Fibroblast of skin of abdomen (primary cell): ENCODE measurements at places on chromosomes 2 and 18.
A peak's percentile ranks its signal among the peaks of the same experiment; 100 is the strongest.

DNA sequence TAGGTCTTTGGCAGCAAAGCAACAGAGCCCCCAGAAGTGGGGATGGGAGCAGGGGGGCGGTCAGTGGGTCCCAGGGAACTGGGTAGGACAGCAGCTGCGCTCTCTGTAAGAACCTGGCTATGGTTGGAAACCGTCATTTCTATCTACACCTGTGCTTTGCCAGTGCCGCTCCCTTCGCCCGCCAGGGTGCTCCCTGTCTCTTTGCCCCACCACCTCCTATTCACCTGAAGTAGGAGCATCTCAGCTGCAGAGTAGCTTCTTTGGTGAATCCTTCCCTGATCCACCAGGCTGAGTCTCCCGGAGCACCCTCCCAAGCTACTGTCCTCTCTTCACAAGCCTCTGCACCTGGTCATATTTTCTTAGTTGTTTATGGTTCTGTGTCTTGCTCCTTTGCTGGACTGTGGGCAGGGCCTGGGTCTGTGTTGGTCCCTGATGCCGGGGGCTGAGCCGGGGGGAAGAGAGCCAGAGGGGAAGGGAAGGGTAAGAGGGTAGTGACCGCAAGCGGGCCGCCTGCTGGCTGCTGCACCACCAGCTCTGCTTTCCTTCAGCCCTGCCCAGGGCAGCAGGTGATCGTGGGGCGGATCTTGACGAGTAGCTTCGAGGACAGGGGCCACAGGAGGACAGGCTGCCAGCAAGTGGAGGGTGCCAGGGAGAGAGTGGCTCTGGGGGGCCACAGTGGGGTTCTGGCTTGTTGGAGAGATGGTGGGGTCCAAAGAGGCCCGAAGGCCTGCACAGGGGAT, 45.2 kb downstream of the INPP5D start:
- DNase-seq = no peak

DNA sequence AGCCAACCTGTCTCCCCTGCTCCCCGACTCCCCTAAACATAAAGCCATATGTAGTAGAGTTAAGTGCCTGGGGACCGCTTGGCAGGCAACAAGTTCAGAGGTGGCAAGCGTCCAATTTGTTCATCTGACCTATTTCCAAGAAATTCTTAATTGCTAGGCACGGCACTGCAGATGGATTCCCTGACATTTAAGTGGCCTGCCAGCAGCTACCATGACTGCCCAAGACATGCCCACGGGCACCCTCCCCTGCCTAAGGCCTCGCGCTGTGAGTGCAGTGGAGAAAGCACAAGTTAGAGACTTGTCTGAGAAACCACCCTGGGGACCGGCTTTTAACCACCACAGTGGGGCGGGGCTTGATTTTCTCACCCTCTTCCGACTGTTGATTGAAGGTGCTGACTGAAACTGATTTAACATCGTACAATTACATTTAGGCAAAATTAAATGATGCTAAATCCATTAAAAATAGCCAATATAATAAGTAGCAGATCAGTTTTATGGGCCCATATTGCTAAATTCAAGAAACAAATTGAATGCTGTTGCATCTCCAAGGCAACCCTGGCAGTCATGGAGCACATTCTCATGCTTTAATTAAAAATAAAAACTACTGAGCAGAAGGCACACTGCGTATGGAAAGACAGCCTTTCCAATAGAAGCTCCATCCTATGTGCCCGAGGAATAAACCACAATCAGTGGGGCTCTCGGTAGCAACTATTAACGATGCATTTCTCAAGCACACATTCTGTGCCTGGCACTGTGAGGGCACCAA, 163.6 kb upstream of the ACAA2 start:
- DNase-seq = no peak

DNA sequence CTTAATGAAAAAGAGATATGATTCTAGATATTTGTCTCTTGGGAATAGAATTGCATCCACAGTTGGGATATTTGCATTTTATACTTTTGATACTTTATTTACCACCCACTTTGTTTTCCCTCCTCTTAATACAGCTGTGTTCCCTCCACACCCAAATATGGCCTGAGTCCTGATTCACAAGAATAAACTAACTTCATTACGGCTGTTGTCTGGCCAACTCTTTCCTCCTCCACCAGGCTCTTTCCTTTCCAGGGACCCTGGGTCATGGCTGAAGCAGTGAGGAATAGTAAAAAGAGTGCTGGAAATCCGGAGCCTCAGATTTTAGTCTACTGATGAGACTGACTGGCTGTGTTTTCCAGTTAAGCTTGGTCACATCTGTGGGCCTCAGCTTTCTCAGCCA, 48.4 kb upstream of the STAM2 start:
- DNase-seq = peak; percentile 5

DNA sequence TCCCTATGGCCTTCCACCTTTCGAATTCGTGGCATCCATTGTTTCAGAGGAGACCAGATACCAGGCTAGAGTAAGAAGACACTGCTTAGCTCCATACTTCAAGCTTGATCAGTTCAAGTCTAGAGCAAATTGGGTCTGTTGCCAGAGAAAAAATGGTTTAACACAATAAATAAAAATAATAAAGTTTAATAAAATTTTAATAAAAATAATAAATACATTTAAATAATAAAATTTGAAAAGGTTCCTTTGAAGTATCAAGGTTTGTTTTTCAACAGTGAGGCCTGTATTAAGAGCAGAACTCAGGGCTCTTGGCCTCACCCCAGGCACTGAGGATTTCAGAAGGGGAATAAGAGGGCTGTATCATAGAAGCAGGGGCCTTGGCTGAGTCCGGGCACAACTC, 105.6 kb upstream of the REV1 start:
- DNase-seq = no peak

DNA sequence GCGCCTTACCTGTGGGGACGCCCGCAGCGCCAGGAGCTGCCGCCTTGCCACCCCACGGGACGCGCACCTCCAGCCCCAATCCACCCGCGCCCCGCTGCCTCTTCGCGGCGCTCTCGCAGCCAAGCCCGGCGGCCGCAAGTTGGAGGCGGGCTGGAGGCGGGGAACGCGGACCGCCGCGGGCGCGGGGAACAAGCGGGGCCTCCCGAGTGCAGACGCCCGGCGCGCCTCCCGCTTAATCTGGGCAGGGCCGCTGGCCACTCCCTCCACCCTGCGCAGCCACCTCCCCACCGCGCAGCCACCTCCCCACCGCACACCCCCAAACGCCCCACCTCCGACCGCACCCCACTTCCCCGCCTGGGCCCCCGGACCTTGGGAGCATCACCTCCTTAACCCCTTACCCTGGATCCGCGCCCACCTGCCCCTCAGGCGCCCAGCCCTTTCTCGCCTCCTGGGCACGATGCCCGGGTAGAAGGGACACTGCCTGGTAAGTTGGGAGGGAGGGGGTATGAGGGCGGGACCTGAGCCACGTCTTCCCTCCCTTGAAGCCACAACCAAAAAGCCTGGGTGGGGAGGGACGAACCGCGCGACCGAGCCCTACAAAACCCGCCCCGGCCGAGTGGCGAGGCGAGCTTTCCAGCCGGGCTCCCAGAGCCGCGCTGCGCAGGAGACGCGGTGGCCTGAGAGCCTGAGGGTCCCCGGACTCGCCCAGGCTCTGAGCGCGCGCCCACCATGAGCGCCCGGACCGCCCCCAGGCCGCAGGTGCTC, at the start of the genes COL4A3 and COL4A4:
Gene COL4A3, plus strand, starts transcription at position 627 of the 765 bp plus-strand sequence. Its CDS starts 103 bp downstream, at position 730.
Gene COL4A4, minus strand, starts transcription at position 208 of the 765 bp plus-strand sequence. CDS start 16,722 bp downstream, outside the sequence.
- no peak for DNase-seq

DNA sequence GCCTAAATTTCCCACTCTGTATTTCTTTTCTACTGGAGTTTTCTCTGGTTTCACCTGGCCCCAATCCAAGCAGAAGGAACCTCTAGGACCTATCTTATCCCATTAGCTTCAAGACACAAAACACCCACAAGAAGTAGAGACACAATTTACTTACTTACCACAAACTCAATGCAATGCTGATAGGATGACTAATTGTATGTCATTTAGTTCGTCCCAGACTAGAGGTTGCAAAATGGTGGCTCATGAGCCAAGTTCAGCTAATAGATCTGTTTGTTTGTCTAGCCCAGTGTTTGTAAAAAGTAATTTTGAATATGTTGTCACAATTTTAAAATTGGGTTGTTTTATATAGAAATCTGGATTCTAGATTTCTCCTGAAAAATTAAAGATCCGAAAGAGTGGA, 34.7 kb upstream of the ZSWIM2 start:
- DNase-seq = no peak

DNA sequence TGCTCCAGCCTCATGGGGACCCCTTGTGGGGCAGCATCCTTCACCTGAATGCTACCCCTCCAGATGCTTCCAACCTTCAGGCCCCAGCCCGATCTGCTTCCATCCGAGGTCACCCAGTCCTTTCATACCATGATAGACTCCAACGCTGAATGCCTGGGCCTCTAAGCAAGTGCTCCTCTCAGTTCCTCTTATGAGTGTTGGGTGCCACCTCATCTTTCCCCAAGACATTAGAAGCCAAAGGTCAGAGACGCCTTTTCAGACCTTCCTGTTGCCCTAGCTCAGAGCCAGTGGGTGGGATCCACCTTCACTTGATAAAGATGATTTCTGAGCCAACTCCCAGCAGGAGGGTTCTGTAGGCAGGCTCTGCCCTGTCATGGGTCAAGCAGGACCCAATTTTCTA, 174.5 kb upstream of the MGAT5 start:
- no peak for DNase-seq
